AG09309 (cell line): ENCODE measurements at places on chromosomes 11 and 22.

DNA sequence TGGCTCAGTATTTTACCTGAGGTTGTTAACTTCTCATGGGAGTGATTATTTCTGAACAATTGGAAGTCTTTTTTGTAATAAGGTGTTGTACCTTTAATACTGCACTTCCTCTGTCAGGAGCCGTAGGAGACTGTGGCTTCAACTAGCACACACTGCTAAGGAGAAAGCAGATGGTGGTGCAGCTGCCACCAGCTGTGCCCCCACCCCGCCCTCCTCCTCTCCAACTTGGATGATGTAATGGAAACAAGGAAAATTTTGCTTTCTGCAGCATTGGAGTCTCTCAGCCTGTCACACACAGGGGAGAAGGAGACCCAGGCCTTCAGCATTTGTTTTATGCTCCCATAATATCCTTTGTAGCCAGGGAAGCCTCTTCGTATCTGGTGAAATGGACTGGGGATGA lies 91.2 kb downstream of the TEAD1 start:
- DNase-seq = no peak

DNA sequence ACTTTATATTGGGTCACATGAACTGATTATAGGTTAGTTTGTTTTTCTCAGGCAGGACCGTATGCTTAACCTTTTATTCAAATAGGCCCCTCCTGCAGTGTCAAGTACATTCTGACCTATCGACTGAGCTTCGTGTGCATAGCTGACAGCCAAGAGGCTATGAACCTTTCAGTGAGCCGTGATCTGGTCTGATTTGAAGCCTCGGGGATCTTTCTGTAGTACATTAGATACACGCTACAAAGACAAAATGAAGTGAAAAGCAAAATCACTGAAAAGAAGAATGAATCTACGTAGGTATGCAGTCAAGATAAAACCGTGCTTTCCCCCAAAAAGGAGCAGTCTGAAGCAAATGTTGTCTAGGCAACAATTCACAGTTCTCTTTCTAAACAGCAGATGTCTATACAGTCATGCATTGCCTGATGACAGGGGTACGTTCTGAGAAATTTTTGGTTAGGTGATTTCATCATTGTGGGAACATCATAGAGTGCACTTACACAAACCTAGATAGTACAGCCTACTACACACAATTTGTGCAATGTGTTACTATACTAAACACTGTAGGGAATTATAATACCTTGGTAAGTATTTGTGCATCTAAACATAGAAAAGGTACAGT lies 18.1 kb downstream of the JHY start:
- peak; percentile 7 for DNase-seq

DNA sequence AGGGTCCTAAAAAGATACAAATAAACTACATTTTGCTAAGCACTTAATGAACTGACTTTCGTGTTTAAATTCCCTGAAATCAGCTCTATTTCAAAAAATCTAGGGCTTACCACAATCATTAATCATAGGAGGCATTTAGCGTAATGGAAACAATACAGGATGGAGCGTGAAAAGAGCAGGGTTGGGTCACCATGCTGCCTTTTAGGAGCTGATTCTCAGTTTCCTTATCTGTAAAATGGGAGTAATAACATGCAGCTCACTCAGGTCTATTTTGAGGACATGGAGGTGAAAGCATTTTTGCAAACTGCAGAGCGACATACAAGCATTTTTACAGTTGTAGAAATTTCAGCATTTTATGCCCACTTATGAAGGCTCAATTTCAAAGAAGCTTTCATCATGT lies 407.0 kb downstream of the TENM4 start:
- DNase-seq = no peak

DNA sequence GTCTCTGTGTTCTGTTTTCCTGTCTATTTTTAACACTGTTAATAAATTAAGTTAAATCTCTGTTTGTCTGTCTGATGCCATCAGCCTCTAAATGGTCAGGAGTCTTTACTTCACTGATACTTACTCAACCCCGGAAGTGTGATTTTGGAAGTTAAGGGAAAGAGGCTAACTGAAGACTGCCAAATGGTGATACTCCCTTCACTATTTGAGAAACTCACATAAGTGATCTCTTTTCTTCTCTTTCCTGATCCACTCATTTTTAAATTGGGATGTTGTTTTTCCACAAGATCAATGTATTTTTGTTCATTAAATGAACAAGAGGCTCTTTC lies 389 bp upstream of the CASP12 start:
- no peak for DNase-seq

DNA sequence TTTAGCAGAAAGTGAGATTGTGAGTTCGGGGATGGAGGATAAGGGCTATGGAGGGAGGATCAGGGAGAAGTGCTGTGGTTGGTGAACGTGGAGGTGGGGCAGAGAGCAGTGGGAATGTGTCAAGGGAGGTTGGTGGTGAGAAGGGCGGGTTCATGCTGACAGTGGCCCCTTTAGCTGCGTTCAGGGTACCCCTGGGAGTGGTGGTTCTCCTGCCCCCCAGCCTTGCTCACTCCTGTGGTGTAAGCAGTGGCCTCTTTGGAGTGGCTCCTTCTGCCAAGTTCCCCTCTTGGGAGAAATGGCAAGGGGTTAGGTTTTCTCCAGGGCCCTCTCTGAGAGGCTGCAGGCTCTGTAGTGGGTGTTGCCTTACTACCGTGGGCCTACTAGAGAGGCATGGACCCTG lies 16.1 kb upstream of the NECTIN1 start:
- no peak for DNase-seq

DNA sequence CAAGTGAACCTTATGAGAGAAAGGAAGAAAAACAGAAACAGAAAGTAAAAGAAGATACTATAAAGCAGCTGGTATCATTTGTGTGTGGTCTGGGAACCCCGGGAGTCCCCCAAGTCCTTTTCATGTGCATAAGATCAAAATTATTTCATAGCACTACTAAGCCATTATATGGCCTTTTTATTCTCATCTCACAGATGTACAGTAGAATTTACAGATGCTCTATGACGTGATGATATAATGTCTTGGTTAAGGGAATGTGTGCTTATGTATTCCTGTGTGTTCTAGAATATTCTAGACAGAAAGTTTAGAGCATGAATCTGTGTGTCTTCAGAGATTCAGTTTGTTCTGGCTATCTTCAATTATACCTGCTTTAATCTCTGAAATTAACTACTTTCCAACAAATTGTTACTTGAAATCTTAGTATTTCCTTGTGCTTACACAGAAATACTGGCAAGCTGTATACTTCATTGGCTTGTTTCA lies 8.6 kb upstream of the TPP1 start:
- DNase-seq = no peak

DNA sequence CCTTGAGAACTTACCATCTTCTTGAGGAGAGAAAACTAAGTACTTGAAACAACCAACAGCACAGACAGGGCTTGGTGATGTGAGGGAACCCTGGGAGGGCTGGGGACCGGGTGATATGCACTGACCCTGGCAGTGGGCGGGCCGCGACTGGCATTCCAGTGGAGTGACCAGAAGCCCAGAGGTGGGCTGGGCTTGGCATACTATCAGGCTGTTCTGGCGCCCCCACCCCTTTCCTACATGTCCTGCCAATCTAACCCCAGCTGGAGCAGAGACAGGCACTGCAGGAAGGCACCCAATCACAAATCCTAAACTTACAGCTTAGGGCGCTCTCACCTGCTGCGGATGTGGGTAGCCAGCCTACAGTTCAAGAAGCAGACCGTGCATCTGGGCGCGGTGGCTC lies 54.0 kb upstream of the GCAT start:
- no peak for DNase-seq

- DNase-seq = no peak
Measured at GRCh38 chr11:8330404-8330803, 66.7 kb upstream of the LMO1 start.

DNA sequence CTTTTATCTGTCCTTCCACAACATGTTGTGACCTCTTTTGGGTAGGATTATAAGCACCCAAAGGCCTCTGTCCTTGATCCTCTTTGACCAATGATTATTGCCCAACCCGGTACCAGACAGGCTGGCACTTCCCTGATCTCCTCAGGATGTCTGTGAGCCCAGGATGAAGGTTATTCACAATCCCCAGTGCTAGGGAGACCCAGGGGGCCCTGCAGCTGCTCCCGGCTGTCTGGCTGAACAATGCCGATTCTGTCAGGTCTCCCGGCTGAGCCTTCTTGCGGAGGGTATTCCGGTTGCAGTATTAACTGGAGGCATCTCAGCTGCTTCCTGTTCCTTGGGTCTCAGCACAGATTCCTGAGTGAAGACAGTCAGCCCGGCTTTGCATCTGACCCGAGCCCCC lies 71.2 kb upstream of the CDON start:
- DNase-seq = no peak

GRCh38 chr11:101180481-101180880 lies 50.9 kb upstream of the PGR start:
- no peak for DNase-seq

DNA sequence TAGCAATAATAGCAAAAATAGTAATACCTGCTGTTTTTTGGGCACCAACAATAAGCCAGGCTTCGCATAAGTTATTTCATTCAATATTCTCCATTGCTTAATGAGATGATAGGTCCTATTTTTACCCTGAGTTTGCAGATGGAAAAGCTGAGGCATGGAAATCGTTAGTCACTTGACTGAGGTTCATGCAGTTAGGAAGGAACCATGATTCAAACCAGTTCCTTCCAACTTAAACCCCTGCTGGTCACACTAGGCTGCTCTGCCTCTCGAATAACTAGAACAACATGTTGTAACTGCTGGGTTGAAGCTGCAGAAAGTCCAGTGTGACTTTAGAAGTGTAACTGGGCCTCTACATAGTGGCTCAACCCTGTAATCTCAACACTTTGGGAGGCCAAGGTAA lies 69.3 kb downstream of the SEZ6L start:
- no peak for DNase-seq

DNA sequence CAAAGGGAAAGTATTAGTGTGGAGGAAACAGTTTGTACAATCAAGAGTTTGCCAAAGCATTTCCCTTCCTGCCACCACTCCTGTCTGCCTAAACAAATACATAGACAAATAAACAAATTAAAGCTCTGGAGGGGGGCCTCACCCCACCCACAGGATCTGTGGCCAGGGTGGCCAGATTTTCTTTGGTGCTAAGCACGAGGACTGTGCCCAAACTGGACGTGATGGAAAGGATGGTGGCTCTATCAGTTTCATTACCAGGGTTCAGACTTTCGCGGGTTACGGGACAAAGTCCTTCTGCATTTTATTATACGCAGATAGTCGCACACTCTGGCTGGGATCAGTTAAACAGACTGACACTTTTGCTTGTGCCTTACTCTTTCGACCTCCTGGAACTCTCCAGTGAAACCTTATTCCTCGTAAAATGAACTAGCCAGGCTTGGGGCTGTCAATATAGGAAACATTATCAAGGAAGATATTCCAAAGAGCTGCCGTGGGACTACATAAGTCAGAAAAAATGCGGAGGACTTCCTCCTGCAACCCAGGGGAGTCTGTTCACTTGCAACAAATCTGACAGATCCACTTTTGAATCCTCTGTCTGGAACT lies 11.2 kb downstream of the BARX2 start:
- no peak for DNase-seq

GRCh38 chr22:38655519-38656255 lies 505 bp downstream of the FAM227A start:
- DNase-seq = no peak

- no peak for DNase-seq
Measured at GRCh38 chr11:126711977-126712625, 288.5 kb downstream of the KIRREL3 start.

- DNase-seq = no peak
Measured at GRCh38 chr11:1116666-1117390, 40.9 kb upstream of the MUC5AC start.

GRCh38 chr11:86444981-86445380 lies 70.3 kb downstream of the CCDC81 start:
- no peak for DNase-seq

- DNase-seq = peak; percentile 92
Measured at GRCh38 chr22:38802671-38803121, 8.8 kb upstream of the DNAL4 start.

DNA sequence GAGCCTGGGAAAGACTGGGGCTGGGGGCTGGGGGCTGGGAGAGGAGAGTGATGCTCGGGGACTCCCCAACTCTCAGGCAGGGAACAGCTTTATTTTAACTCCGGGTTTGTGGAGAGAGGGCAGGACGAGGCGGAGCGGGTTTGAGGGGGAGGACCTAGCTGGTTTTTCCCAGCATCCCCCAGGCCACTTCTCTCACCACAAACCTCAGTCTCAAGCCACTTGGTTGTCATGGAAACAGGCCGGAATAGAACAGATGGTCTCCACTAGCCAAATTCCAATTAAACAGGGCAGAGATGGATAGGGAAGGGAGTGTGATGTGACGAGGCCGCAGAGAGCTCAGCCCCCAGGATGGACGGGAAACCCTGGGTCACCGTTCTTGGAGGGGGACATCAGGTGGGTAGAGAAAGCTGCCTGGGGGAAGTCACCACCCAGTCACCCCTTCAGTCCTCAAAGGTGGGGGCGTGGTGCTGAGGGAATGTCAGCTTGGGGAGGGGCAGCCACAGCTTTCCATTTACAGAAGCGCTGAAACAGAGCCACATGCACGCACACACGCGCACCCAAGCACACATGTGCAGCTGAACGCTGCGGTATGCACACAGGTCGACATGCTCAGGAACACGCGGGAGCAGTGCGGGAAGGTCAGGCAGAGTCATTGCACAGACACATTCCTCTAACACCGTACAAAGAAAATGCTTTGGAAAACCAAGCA lies 19.2 kb downstream of the NECTIN1 start:
- no peak for DNase-seq

- peak; percentile 13 for DNase-seq
Measured at GRCh38 chr11:34680918-34681586, 60.2 kb downstream of the EHF start.

GRCh38 chr11:111841370-111842053 lies 29.9 kb downstream of the ALG9 start:
- DNase-seq = peak; percentile 98

DNA sequence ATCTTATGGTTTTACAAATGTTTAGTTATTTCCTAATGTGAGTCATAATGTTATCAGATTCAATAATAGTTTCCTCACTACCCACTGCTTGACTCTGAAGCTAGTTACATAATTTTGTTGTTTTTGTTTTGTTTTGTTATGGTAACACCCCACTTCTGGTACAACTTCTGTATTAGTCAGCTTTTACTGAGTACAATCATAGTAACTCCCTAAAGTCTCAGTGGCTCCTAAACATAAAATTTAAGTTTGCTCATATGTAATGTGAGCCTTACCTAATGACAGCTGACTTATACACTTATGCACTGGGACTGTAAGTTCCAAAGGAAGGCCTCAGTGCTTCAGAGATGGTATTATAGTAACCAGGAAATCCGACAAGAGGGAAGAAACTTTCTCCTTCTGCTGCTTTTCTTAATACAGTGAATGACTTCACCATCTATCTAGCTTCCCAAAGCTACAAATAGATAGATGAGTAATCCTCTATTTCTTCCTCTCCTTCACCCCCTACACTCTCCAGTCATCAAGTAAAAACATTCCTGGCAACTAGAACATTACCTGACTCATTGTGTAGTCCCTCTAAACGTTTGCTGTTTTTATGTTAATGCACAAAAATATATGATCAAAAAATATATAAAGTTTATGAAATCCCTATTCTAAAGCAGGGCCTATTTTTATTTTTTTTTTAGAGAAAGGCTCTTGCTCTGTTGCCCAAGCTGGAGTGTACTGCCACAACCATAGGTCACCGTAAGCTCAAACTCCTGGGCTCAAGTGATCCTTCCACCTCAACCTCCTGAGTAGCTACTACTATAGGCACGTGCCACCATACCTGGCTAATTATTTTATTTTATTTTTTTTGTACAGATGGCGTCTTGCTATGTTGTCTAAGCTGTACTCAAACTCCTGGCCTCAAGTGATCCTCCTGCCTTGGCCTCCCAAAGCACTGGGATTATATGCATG lies 563.0 kb downstream of the SOX6 start:
- DNase-seq = no peak
